ENCODE measurements at places on chromosomes 5 and 9. TPM values are rescaled to one million over a fixed set of nuclear protein-coding genes. Genes with fewer than 3 reads are reported as not detected.

The CEP78 gene
- total RNA-seq: 29.7 TPM

The ARID3C gene
- not detected for total RNA-seq

The UBE2B gene
- total RNA-seq: 67.3 TPM

The LCN12 gene
- 2.9 TPM for total RNA-seq

DNA sequence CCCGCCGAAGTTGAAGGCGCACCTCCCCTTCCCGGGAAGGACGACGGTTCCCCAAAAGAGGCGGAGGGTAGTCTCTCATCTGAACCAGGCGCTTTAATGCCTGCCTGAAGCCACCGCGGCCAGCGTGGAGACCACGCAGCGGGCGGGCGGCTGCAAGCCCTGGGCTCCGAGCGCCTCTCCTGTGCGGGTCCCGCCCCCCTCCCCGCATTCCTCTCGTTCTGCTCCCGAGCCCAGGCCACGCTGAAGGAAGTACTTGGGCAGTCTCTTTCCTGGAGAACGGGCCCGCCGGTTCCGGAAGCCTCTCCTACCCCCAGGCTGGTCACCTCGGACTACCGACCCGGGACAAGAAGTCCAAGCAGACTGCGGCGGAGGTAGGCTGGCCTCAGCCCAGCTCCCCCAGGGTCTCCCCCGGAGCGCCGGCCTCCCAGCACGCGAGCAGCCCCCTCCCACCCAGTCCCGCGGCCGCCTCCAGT is 571 bp downstream of the PPIC start:
- H3K4me3 ChIP-seq: peak overlapping the region; percentile 85
- H3K36me3 ChIP-seq: no peaks in the 10 kb centered on the region
- peak; percentile 52 for DNase-seq
- peaks cover 11% of the 10 kb centered on the region for H3K27me3 ChIP-seq

GRCh38 chr9:28136113-28136512 is 562.8 kb upstream of the C9orf72 start:
- H3K27ac ChIP-seq: no peak overlapping the region
- no peak overlapping the region for H3K4me3 ChIP-seq
- H3K4me1 ChIP-seq: peaks cover 8% of the 10 kb centered on the region
- DNase-seq: no peak
- no peaks in the 10 kb centered on the region for H3K36me3 ChIP-seq

- H3K36me3 ChIP-seq: no peaks in the 10 kb centered on the region
- H3K4me3 ChIP-seq: no peak overlapping the region
- peaks cover 4% of the 10 kb centered on the region for H3K27me3 ChIP-seq
- H3K4me1 ChIP-seq: peaks cover 2% of the 10 kb centered on the region
Measured at GRCh38 chr5:73648515-73648914, 22.5 kb downstream of the ARHGEF28 start.

The CAMK4 gene
- total RNA-seq: 33.7 TPM

GRCh38 chr5:139205124-139205523 is 7.0 kb upstream of the SIL1 start:
- no peak overlapping the region for H3K4me3 ChIP-seq
- H3K4me1 ChIP-seq: no peaks in the 10 kb centered on the region
- no peaks in the 10 kb centered on the region for H3K36me3 ChIP-seq

DNA sequence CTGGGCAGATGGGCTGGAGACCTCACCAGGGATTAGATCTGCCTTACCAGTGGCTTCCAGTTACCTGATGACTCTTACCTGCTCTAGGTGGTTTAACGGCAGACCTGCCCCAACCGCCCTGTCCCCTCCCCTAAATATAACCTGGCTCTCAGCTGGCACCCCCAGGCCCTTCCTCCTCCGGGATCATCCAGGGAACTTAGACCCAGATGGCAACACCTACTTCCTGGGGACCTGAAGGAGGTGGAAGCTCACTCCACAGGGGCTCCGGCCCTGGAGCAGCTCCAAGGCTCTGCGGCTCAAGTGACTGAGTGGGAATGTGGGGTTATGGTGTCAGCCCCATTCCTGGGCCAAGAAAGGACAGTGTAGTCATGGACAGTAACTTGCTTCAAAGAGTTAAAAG is 130.4 kb downstream of the OLFM1 start:
- peaks cover 11% of the 10 kb centered on the region for H3K27me3 ChIP-seq
- H3K27ac ChIP-seq: peak overlapping the region; percentile 15
- no peaks in the 10 kb centered on the region for H3K36me3 ChIP-seq
- DNase-seq: no peak
- peak overlapping the region; percentile 42 for H3K4me3 ChIP-seq
